ENCODE measurements at places on chromosomes 1 and 21.
A peak's percentile ranks its signal among the peaks of the same experiment; 100 is the strongest.

- no peak for DNase-seq
Measured at GRCh38 chr1:174262349-174263241, 103.3 kb downstream of the RABGAP1L start.

- no peak for DNase-seq
Measured at GRCh38 chr1:24465638-24466037, 37.0 kb upstream of the RCAN3 start.

GRCh38 chr1:6246497-6247467 lies 2.8 kb downstream of the HES3 start:
- peak; percentile 83 for DNase-seq

DNA sequence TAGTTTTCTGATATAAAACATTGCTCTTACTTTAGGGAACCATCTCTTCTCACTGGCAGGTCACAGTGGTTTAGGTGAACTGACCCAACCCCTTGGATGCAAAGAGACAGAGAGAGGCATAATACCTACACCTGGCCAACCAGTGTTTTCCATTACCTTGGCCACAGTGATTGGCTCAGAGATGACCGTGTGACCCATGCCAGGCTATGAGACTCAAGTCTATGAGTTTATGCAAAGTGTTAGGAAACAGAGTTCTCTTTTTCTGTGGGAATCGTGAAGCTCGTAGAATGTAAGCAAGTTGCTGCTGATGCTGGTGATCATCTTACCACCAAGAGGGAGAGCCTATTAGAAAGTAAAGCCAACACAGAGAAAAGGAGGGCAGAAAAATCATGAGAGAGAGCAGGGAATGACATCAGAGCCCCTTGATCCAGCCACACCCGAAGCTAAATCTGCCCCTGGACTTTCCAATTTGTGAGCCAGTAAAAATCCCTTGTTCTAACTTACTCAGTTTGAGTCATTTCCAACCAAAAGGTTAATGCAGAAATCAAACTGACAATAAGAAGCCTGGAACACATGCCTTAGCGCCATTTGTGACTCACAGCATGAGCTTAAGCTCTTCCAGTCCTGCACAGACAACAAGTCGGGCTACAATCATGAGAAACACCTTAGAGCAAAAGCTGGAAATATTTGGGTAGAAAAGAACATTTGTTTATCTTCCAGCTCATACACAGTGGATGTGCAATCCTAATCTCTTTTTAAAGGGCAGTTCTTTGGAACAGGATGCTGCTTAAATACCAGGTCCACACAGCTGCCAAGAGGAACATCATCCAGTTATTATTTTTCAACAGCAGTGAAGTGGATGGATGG lies 81.3 kb upstream of the KAZN start:
- DNase-seq, result no peak

GRCh38 chr1:83500987-83501591 lies 497.8 kb downstream of the TTLL7 start:
- no peak for DNase-seq

DNA sequence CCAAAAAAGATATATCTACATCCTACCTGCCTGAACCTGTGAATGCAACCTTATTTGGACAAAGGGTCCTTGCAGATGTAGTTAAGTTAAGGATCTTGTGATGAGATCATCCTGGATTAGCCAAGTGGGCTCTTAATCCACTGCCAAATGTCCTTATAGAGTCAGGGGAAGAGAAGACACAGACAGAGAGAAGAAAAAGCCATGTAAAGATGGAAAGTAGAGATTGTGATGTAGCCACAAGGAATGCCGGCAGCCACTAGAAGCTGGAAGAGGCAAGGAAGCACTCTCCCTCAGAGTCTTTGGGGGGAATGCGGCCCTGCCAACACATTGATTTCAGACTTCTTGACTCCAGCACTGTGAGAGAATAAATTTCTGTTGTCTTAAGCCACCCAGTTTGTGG lies 16.2 kb downstream of the HSD11B1 start:
- DNase-seq, result no peak

GRCh38 chr1:111270771-111271463 lies 19.7 kb upstream of the CHIA start:
- DNase-seq, result peak; percentile 6

DNA sequence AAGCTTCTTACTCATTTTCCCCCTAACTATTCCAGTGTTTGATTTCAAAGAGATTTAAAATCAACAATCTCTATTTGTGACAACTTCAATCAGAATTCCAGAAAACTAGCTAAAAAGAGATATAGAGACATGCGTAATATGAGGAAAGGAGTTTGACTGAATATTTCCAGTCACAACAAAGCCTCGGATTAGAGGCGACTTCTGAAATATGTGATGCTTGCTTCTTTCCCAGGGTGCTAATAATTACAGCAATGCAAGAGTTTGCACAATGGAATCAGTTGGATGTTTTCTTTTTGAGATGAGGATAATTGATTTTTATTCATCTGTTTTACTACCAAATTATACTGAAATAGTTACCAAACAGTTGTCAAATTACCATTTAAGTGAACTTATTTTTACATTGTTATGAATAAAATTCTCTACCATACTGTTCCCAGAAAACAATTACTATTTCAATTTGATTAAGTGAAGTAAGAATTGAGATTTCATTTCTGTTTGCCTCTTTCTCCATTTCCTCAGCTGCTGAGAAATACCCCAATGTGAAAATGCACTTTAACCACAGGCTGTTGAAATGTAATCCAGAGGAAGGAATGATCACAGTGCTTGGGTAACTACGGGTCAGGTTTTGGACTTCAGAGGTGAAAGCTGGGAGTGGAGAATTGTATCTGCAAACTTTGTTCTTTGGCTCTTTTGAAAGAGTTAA lies 28.1 kb downstream of the KMO start:
- DNase-seq, result no peak

Data from stimulated activated CD4-positive, alpha-beta T cell treated with anti-CD3 and anti-CD28 coated beads, Interleukin-4, amount 100 ng/mL, for 1 hour (primary cell).